ENCODE measurements at places on chromosomes 7 and 10. TPM values are rescaled to one million over a fixed set of nuclear protein-coding genes. Genes with fewer than 3 reads are reported as not detected.

Gene TCERG1L
- not detected for total RNA-seq

GRCh38 chr7:55325371-55325792, 39.8 kb upstream of the LANCL2 start:
- DNase-seq, result no peak

DNA sequence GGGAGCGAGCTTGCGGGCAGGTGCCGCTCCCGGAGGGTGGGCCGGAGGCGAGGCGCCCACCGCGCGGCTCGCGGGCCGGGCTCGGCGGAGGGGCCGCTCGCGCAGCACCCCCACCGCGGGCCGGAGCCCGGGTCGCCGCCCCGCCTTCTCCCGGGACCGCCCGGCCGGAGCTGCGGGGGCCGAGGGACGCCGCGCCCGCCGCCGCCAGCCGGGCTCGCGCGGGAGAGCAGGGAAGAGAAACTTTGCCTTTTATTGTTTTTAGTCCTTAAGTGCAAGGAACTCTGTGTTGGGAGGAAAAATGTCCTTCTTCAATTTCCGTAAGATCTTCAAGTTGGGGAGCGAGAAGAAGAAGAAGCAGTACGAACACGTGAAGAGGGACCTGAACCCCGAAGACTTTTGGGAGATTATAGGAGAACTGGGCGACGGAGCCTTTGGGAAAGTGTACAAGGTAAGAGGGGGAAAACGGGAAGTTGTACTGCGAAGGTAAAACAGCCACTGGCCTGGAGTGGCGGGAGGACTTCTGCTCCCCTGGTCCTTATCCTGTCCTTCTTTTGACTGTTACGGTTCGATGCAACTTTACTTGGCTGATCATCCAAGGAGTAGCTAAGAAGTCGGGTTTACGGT, 620 bp downstream of the SLK start:
- DNase-seq, result no peak

DNA sequence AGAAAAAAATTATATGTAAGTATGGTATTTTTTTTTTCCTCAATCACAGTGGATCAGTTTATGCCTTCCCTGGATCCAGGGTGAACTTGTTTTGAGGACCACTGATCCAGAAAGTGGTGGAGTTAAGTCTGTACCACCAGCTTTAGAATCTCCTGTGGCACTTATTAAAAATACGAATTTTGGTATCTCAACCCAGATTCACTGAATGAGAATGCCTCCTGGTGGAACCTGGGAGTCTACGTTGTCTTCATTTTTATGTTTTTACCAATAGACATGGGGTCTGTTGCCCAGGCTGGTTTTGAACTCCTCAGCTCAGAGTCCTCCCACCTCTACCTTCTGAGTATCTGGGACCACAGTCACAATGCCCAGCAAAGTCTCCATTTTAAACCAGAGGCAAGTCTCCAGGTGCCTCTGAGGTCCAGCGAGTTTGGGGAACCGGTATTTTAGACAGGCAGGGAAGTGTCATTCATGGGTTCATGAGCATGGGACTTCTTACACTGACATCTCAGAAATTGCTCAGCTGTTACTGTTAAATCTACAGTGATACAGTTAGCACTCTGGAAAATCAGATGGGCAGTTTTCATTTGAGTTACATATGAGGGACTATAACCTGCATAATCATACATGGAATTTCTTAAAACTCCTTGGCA, 200.9 kb downstream of the AUTS2 start:
- DNase-seq, result no peak

DNA sequence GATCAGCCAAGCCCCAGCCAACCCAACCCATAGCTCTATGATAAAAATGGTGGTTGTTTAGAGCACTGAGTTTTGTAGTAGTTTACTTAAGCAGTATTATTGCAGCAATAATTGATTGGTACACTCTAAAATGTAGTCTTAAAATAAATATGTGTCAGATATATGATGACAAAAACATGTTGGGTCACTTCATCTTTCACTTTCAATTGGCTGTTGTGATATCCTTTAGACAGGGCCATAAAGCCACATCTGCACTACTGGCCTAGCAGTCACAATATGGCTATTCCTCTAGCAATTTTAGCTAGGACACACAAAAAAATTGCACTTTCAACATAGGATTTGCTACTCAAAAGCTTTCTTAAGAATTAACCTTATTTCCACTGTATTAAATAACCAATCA, 5.9 kb upstream of the CAV1 start:
- DNase-seq, result no peak

Gene EN2
- 0.11 TPM for total RNA-seq

GRCh38 chr10:53598914-53599313, 826.3 kb upstream of the MBL2 start:
- no peak for DNase-seq

Gene MNX1
- total RNA-seq, result not detected

GRCh38 chr10:69506834-69507713, 55.8 kb downstream of the TSPAN15 start:
- DNase-seq, result no peak

Gene C7orf33
- not detected for total RNA-seq

DNA sequence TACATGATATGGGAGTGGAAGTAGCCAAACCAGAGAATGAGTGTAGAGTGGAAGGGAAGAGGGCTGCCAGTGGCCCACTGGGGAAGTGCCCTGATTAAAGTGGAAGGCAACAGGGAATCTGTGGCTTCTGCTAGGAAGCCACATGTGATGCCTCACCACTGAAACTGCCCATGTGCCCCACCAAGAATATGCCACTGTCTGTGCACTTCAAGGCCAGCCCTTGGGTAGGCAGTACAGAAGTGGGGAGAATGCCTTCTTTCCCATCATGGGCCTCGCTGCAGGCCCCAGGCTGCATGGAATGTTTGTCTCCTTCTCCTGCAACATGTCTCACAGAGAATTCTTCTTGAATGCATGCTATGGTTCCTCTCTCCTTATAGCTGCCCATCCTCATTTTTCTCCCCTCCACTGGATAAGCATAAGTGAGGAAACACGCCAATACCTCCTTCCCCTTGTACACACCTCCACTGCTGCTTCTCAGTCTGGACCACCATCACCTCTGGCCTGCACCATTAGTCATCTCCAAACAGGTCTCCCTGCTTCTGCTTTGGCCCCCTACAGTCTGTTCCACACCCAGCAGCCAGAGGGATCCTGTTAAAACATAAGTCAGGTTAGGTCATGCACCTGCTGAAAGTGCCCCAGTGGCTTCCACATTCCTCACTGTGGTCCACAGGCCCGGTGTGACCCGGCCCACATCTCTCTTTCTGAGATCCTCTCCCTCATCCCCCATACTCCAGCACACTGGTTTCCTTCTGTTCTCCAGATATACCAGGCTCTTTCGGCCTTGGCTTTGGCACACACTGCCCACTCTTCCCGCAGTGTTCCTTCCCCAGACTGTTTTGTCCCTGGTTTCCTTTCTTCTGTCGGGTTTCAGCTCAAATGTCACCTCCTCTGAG, 37.1 kb downstream of the SNX10 start:
- DNase-seq, result no peak

GRCh38 chr7:66258409-66258808, 53.3 kb downstream of the TPST1 start:
- DNase-seq, result no peak

DNA sequence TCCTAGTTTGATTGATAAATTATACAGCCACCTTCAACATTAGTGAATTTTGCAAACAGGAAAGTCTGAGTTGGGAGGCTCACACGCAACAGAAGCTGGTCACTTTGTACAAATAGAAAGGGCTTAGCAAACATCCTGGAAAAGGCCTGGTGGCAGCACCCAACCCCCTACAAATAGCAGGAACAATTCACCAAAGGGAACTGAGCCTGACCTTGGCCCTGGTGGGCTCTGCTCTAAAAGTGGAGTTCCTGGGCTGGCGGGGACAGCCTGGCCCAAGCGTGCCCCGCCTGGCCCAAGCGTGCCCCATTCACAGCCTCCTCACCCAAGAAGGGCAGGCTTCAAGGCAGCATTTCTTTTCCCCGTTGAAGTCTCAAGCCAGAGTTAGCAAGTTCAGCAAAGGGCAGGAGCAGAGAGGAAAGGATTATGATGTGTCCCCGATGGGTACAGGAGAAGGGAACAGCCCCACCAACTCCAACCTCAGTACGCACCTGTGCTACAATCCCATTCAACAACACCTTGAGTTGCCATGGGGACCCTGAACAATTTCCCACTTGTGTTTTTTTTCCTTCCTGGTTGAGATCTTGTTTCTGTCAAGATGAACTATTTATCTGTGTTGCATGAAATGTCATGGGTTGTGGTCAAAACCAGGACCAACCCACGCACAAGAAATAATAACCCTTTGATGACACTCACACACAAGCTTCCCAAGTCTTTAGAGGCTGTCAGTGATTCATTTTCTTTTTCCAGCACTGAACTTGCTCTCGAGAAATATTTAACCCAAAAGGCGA, 43.4 kb downstream of the RGS10 start:
- DNase-seq, result no peak

Gene PTPN20
- 14.3 TPM for total RNA-seq

Gene PODXL
- total RNA-seq, result 59.0 TPM

DNA sequence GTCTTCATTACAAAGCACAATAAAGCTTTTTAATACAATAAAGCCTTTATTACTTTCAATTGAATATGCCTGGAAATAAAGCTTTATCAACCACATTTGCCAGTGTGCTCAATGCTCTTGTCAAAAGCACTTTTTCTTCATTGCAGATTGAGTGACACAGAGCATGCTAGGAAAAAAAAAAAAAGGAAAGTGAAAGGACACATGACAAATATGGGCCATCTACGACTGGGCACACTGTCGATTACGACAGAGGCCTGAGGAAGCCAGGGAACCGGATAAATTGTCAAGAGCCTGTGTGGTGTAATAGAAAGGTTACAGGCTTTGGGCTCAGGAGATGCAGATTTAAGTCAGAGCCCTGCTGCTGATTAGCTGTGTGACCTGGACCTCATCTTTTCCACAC, 84.8 kb upstream of the LRGUK start:
- no peak for DNase-seq

Gene ADAP1
- total RNA-seq, result 10.0 TPM

DNA sequence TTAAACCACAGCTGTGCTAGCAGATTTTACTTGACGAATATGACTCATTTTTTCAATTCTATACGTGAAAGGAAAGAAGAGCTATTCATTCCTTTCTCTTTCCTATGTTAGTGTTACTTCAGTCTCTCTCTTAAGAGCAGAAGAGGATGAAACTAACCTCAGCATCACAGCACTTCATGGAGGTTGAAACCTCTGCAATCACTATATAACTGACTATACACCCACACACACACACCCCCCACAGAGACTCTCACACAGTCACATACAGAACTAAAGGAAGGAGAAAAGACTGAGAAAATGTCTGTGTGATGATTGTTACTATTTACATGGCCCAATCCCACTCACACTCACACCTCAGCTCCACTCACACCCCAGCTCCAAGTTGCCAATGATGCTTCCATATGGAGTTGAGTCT, 104.2 kb downstream of the KIF20B start:
- DNase-seq, result no peak

GRCh38 chr10:116768786-116769185, 26.4 kb upstream of the HSPA12A start:
- no peak for DNase-seq

DNA sequence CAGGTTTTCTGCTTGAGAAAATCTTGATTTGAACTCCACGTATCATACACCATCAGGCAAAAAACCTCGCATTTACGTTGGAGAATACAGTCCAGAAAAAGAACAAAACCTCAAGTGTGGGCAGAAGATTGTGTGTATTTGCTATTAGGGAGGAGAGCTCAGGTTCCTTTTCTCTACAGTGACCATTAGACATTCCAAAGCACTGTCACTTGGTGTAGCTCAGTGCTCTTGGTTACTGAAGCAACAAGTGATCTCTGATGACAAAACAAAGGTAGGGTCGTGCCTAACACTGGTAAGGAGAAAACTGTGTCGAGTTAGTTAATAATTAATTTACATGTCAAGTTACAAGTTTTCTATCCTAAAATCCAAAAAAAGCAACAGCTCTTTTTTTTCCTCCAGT, 72.6 kb downstream of the C1GALT1 start:
- no peak for DNase-seq

Gene OGDHL
- 1.9 TPM for total RNA-seq

Gene SPDYE9
- not detected for total RNA-seq

DNA sequence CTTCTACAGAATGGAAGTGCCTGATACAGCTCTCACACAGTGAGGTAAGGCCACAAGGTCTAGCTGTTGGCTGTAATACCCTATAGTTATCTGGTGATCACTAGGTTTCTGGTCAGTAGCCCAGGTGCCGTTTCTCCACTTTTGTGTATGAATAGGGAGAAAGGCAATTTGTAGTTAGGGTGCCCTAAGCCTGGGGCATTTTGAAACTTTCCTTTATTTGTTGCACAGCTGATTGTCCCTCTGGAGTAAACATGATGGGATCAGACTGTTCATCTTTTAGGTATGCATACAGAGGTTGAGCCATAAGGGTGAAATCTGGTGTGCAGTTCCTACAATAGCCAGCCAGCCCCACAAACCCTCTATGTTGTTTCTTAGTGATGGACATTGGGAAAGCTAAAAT, 112.4 kb downstream of the ANKRD26 start:
- no peak for DNase-seq

DNA sequence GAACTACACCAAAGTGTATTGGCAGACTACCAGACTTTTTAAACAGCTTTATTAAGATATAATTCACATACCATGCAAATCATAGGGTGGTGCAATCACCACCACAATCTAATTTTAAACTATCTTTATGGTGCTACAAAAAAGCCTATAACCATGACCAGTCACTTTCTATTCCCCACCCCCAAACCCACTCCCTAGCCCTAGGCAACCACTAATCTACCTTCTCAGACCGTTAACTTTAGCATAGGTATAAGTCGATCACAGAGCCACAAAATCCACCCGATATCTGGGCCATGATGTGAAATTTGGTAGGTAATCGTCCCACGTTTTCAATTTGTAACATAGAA, 536 bp upstream of the POM121 start:
- no peak for DNase-seq

Gene TBXAS1
- 6.0 TPM for total RNA-seq

Gene COL28A1
- 5.6 TPM for total RNA-seq

DNA sequence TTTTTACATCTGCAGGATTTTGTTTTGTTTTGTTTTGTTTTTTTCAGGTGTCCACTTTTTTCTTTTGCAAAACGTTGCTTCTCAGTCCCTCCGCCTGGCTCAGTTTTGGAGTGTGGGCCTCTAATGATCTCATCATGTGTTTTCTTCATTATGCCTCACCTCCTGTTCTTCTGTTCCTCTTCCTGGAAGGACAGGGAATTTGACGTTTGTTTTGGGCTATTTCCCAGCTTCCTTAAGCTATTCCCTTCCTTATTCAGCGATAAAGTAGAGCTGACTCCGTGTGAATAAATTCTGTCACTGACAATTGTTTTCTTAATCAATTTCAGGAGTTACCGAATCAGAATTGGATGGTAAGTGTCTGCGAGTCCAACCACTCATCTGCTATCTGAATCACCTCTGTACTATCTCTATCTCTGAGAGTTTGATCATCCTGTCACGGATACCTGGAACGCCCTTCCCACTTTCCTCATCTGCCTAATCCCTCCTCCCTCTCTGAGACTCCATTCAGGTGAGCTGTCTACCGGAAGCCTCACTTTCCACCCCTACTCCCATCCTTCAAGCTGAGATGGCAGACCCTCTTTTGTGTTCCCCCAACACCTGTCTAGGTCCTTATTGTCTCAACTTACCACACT, 218.4 kb downstream of the GATA3 start:
- no peak for DNase-seq

Data from Right ventricle myocardium inferior (tissue), 1 donor.